Activated CD8-positive, alpha-beta memory T cell treated with anti-CD3 and anti-CD28 coated beads for 1 hour (primary cell): ENCODE measurements at places on chromosomes 3 and 15.

GRCh38 chr3:104347291-104347690 is 1019.4 kb upstream of the ALCAM start:
- DNase-seq, result no peak

- DNase-seq, result no peak
Measured at GRCh38 chr15:90553248-90553745, 23.6 kb downstream of the CRTC3 start.

GRCh38 chr3:151347432-151347831 is 18.1 kb upstream of the P2RY13 start:
- no peak for DNase-seq

- no peak for DNase-seq
Measured at GRCh38 chr15:96303503-96304056, 26.9 kb upstream of the NR2F2 start.

- no peak for DNase-seq
Measured at GRCh38 chr3:32224016-32224516, 14.4 kb upstream of the CMTM8 start.

- DNase-seq, result no peak
Measured at GRCh38 chr3:47663630-47664240, 85.1 kb upstream of the CSPG5 start.

GRCh38 chr15:73937726-73938125 is 11.5 kb downstream of the LOXL1 start:
- no peak for DNase-seq

DNA sequence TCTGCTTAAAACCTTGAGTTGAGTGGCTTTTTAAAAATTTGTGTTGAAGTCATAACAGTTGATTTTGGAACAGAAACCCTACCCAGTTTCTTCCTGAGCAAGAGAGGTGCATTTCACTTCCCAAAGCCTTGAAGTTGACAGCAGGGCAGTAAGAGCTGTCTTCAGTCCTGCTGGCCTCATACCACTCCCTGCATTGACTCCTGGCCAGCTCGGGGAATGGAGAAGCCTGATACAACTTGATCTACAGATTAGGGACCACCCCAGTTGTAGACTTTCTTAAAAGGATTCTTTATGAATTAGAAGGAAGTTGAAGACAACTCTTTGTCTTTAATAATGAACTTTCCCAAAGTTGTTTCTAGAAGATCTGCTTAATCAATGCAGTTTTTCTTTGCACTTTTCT is 90.6 kb upstream of the FLNB start:
- no peak for DNase-seq

DNA sequence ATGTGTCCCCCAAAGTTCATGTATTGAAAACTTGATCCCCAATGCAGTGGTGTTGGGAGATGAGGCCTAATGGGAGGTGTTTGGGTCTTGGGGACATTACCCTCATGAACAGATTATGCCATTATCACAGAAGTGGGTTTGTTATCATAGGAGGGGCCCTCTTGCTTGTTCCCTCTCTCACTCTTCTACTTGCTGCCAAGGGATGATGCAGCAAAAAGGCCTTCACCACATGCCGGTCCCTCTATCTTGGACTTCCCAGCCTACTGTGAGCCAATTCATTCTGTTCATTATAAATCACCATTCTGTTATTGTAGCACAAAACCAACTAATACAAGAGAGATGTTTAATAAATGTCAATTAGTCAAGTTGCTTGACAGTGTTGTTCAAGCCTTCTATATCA is 47.2 kb downstream of the FAM227B start:
- DNase-seq, result no peak

DNA sequence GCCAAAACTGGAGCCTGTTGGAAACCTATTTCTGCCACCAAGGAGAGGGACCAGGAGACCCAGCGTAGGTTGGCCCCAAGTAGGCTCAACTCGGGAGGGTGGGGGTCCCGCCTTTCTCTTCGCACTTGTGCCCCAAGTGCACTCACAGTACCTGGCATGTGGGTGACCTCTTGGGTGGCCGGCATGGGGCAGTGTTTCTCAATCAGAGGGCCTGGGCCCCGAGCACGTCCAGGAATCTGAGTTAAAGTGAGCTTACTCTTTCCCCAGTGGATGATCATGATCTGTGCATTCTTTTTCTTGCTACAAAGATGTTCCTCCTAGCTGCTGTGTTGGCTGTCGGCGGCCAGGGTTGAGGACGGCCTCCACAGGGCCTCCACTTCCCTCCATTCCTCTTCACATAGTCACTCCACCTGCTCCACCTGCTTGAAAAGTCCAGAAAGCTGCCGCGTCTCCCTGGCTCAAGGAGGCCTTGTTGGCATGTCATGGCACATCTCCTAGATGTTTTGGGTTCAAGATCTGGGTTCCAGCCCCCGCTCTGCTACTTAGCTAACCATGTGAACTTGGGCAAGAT is 66.5 kb upstream of the SEC61A1 start:
- DNase-seq, result no peak

DNA sequence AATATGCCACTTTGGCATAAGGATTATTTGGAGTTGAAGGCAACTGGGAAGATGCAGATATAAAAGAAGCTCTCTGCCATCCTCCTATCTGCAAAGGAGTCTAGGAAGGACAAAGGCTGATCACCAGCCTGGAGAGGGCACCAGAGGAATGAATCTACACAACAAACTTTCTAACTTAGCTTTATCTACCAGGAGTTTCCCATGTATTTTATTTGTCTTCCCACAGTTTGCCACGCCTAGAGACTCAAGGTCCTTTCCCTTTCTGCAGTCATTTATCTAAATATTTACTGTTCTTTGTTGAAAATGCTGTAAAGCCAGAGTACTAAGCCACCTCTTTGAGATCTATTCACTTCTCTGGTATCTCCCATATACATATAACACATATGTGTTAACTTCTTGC is 32.2 kb downstream of the GPR176 start:
- DNase-seq, result no peak

- DNase-seq, result no peak
Measured at GRCh38 chr15:92614791-92615785, 40.5 kb downstream of the FAM174B start.

GRCh38 chr15:63380808-63381282 is 801 bp downstream of the CA12 start:
- no peak for DNase-seq

- no peak for DNase-seq
Measured at GRCh38 chr15:67548236-67548852, 5.8 kb downstream of the MAP2K5 start.

- DNase-seq, result no peak
Measured at GRCh38 chr3:190321789-190322603, at the start of gene CLDN1. Gene CLDN1 (minus strand): TSS chr3:190322446. CDS start chr3:190322206, 240 bp downstream.

GRCh38 chr15:89917442-89918101 is 4.8 kb upstream of the ARPIN start:
- no peak for DNase-seq

DNA sequence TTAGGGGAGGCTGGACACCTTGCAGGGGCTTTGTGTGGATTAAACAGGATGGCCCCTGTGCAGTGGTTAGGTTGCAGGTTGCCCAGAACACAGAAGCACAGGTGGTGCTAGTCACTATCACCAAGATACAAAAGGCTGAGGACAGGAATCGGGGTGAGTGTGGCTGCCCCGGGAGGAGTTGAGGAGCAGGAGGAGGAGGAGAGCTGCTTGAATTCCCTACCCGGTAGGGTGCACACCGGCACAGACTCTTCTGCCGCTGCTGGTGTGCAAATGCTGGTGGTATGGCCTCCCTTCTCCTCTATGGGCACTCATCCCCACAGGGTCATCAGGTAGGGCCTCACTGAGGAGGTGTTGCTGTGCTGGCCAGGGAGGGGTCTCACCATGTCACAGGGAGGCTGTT is 67.5 kb upstream of the SMAD6 start:
- no peak for DNase-seq

- DNase-seq, result no peak
Measured at GRCh38 chr15:100116416-100117190, 225.2 kb downstream of the ADAMTS17 start.

- no peak for DNase-seq
Measured at GRCh38 chr3:55725681-55726500, 238.8 kb upstream of the WNT5A start.

DNA sequence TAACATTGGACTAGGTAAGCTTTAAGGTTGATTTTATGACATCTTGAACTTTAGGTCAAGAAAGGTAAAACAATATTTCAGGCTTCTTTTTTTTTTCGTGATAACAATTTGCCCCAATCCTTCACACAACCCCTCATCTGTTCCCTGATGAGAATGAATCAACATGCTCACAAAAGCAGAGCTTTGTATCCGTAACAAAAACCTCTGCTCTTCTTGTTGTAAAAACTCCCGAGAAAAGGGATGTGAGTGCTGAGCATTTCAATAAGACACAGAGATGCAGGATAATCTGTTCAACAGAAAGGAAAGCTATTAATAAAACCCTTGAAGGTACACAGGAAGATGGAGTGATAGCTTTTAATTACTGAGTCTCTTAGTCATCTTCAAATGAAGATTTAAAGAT is 94.3 kb downstream of the RAD18 start:
- no peak for DNase-seq

DNA sequence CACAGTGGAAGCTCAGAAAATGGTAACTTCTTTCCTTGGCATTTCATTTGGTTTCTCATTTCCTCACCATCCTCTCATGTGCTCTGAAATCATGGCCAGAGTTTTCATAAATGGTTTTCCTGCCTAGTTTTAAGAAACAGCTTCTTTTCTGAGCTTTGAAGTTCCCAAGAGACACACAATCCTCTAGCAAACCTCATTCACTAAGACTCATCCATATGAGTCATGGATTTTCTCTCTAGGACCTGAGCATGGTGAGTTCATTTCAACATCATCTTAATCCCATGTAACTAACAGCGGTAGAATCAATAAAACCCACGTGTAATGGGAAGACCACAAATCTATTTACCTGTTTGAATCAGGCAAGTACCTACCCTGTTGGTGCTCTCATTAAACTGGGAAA is 274.5 kb upstream of the LRTM1 start:
- DNase-seq, result no peak

DNA sequence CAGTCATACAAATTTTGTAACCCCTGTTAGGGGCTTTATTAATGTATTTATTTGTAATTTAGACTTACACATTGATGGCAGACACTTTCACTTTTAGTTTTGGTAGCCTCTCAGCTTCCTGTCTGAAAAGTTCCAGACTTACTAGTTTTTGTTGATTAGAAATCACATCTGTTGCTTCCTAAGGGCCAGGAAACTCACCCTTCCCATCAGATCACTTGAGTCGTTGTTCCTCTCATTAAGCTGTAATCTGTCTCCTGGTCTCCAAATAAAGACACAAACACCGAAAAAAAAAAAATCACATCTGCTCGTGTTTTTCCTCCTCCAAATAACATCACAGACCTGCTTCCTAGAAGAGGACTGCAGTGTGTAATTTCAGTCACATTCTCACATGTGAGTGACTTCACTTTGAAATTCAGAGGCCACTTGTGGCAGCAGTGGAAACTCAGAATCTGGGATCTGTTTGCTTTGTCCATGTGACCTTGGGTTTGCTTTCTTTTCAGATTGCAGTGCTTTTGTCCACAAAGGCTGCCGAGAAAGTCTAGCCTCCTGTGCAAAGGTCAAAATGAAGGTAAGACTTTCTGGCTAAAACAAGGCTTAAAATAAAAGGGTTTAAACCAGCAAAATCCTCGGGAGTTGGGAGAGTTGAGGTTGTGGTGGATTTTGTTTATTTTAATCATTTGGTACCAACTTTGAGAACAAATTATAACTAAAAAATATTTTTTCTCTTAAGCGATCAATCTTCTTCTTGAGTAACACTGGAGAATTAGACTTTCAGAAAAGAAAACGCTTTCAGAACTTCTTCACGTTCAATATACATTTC is 87.0 kb downstream of the KLHL25 start:
- no peak for DNase-seq

- no peak for DNase-seq
Measured at GRCh38 chr3:71360764-71361163, 222.8 kb downstream of the FOXP1 start.

- DNase-seq, result no peak
Measured at GRCh38 chr3:60758831-60759230, 492.4 kb downstream of the FHIT start.

DNA sequence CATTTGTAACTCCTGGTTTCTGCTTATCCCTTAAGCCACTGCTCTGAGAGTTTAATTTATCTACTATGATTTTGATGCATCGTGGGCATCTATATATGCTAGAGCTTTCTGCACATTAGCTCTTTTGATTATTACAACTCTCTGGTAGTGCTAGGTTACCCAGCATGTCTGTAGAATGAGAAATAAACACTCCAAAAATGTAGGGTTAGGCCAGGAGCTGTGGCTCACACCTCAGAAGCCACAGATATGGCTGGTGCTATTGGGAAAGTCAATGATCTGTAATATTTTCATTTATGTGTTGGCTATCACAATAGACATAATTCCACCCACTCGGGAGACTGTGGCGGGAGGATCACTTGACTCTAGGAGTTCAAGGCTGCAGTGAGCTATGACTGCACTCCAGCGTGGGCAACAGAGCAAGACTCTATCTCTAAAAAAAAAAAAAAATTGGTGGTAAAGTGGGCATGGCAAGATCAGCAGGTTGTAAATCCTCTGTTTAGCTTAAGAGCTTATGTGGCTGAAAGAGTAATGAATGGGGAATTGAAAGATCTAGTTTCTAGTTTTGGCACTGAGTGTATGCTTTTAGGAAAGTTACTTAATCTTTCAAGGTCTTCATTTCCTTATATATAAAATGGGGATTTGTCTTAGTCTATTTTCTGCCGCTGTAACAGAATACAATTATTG is 6.3 kb downstream of the TIGIT start:
- no peak for DNase-seq
